ENCODE measurements at places on chromosomes 5 and 9.

DNA sequence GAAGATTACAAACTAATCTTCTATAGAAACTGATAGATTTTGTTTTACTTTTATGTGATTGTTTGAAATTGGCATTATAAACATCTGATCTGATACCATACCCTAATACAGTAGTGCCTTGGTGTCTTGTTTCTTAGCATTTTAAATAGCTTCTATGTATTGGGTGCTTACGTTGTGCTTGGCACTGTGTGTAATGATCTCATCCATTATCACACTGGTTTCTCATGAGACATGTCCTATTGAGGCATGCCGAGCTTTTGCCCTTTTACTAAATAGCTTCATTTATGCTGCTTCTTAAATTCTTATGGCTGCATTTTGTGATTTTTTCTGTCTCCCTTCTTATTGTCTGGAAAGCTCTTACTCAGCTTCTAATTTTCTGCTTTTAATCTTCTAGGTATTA is 48.2 kb upstream of the TLR4 start:
- no peak for DNase-seq

DNA sequence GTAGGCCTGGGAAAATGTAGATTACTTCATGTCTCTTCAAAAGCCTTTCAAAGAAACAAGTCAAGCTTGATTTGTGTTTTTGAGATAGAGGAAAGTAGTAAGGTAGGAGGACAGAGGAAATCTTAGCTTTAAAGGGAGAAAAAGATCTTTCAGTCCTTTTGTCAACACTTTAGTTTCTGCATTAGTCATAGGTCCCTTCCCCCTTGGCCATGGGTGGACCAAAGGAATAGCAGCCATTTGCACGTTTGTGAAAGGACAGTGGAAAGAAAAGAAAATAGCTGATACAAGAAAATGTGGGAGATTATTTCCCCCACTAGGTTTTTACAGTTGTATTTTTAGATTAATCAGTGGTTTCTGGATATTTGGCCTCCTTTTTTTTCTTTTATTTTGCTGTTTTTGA is 121.9 kb upstream of the GRHPR start:
- DNase-seq: no peak

- DNase-seq: no peak
These were observed 436.0 kb downstream of the TMEM38B start for GRCh38 chr9:106130374-106130773.

DNA sequence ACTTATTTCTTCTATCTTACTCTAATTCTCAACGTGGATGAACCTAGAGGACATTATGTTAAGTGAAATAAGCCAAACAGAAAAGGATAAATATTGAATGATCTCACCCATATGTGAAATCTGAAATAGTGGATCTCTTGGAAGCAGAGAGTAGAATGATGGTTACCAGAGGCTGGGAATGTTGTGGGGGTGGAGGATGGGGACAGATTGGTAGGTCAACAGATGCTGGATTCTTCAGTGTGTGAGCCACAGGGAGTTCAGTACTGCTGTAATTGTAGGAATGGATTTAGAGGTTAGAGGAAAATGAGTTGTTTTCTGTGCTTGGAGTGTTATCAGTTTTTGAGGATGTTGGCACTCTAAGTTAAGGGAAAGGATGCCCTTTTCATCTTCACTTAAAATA is 190.6 kb downstream of the FBXL7 start:
- DNase-seq: no peak

GRCh38 chr9:132046456-132046855 is 33.2 kb downstream of the MED27 start:
- no peak for DNase-seq

DNA sequence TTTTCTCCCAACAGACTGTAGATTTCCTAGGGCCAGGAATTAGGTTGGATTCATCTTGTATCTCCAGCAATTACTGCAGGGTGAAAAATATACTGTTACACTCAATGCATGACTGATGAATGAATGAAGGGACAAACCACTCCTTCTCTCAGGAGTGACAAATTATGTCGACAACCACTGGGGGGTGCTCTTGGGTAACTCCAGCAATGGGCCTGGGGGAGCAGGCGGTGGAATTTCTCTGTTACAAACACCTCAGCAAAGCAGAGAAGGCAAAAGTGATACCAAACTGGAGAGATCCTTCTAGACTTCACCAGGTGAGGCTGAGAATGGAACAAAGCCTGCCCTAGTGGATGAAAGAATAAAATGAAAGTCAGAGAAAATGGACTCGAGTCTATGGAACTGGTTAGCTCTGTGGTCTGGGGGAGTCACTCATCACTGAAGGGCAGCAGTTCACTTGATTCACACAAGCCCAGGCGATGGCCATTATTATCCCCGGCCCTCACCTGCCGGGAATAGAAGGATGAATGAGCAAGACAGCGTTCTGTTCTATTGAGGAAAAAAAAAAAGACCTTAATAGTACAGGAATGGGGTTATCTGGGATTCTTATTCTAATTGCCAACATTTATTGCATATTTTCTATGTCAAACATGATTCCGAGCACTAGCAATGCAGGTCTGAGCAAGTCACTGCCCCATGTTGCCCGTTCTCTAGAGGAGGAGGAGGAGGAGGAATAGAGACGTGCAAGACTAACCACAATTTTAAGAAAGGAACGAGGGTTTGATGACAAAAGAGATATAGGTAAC is 341.1 kb downstream of the ASTN2 start:
- no peak for DNase-seq

- DNase-seq: no peak
These were observed 80.4 kb upstream of the ADAMTSL1 start for GRCh38 chr9:18393340-18394130.

DNA sequence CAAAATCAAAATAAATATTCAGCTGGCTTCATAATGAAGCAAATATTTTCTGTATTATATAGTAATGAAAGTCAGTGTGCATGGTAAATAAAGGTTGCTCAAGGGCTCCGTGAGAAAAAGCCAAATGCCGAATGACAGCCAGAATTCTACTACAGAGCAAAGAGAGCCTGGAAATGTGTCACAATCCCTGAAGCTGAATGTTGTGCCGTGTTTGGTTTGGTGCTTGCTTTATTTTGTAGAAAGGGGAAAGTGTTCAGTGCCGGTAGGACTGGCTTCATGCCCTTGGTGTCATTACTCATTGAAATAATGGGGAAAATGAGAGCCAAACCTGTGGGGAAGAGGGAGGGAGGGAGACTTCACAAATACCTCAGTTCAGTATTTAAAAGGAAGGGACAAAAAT is 26.8 kb upstream of the ADAMTSL1 start:
- DNase-seq: no peak

- DNase-seq: no peak
These were observed 135.5 kb downstream of the CEMIP2 start for GRCh38 chr9:71632776-71633175.

DNA sequence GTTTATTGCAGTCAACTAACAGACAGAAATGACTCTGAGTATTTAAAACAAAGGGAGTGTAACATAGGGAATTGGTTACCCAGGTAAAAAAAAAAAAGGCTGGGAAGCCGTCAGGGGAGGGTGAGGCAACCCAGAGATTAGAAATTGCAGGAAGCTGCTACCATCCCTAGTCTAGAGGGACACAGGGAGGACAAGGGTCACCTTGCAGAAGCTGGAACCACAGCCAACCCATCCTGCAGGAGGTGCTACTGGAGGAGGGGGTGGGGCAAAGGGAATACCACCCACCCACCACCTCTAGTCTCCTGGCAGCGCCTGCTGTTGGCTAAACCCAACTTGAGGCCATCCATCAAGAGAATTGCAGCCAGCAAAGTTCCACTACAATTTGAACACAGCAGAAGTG is 6.5 kb downstream of the CAST start:
- no peak for DNase-seq

- DNase-seq: no peak
These were observed 1.0 kb downstream of the RIOK2 start for GRCh38 chr5:97181856-97182545.

- no peak for DNase-seq
These were observed 9.7 kb downstream of the LRRC14B start for GRCh38 chr5:200985-201384.

DNA sequence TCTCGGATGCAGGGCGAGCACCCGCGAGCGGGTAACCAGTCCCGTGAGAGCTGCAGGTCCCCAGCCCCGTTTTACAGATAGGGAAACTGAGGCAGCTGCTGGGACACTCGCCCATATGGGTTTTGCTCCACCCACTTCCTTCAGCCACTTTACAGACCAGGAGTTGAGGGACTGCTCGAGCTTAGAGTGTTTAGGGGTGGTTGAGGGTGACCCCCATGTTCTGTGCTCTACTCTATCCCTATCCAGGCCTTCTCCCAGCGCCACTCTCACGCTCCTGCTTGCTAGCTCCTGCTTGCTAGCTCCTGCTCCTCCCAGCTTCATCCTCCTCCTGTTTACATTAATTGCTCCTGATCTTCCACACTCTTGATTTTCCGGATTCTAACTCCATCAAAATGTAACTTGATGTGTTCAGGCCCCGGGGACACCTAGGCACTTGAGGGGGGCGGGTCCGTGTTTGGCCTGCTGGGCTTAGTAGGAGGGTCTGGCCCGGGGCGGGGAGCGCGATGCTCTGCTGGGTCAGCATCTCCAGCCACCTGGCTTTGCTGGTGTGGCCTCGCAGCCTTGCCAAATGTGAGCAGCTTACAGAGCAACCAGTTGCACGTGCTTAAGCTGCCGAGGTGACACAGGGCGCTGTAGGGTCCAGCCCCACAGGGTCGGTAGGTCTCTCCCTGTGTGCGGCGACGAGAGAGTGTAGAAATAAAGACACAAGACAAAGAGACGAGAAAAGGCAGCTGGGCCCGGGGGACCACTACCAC is 1.5 kb upstream of the PTGES2 start:
- no peak for DNase-seq

GRCh38 chr9:2427120-2427891 is 194.3 kb upstream of the VLDLR start:
- DNase-seq: no peak

DNA sequence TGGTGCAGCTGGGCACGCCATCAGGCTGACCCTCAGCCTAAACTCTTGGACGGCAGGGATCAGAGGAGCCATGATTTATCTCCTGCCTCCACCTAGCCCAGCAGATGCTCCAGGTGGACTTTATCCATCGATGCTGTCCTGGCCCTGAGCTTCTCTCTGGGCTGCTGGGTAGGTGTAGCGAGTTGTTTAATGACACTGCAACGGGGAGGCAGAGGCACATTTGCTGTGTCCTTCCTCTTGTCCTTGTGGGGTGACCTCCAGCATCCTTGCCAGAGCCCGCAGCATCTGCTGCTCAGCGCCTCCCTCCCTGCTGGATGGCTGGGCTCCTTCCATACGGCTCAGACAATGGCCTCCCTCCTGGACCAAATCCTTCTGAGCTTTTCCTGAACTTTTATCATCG is 103.1 kb upstream of the IRX4 start:
- DNase-seq: no peak

DNA sequence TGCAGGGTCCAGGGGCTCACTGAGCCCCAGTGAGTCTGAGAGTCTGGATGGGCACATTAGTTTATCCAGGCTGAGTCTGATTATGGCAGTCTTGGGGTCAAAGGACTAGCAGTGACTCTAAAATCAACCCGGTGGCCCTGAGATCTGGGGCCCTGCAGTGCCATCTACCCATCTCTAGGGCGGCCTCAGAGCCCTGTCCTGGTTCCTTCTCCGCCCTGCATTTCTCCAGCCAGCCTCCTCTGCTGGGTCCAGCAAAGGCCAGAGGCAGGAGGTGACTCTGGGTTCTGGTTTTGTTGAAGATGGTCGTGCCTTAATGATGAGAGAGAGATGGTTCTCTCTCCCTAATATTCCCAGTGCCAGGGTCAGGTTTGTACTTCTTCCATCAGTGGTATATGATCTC is 15.0 kb downstream of the DCANP1 start:
- no peak for DNase-seq

DNA sequence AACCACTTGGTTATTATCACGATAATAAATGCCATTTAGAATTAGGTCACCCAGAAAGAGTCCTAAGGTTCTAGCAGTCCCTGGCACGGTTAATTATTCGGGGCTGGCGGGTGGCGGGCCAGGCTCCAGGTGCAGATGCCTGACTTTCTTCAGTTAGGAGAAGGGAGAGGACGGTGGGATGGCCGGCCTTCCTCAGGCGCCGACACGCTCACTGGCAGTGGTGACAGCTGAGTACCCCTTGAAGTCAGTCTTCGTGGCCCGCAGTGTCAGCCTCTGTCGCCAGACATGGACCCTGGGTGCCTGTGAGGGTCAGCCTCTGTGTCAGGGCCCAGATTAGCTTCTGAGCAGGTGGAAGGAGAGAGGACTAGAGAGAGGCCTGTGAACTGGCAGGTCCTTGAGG is 21.1 kb upstream of the EXOC3 start:
- DNase-seq: no peak

DNA sequence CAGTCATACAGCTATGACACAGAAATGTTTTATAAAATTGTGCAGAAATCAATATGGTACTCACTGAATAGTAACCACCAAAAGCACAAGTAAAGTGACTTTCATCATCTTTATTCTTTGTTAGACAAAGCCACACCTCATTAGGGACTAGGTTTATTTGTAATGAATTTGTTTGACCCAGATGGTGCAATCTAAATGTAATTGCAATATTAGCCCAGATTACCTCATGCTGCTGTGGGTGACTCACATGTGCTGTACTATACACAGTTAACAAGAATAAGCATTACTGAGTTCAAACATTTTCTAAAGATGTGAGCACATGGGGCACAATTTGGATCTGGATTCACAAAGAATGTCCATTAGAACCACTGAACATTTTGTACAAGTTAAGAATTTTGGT is 759.3 kb upstream of the TYRP1 start:
- no peak for DNase-seq

DNA sequence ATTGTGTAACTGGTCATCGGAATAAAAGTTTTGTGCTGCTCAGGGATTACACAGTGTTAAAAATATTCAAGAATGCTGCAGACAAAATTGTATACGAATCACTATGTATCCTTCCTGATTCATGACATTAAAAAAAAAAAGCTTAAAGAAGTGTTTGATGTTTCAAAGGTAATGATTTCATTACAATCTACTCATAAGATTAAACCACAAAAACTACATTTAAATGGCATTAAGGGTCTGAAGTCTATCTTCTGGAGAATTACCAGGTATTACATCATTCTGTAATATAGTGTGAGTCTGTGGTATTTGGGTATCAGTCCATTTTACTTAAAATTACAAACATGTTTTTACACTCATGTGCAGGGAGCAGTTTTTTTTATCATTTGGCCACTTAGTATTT is 324.4 kb downstream of the NDUFS4 start:
- no peak for DNase-seq

DNA sequence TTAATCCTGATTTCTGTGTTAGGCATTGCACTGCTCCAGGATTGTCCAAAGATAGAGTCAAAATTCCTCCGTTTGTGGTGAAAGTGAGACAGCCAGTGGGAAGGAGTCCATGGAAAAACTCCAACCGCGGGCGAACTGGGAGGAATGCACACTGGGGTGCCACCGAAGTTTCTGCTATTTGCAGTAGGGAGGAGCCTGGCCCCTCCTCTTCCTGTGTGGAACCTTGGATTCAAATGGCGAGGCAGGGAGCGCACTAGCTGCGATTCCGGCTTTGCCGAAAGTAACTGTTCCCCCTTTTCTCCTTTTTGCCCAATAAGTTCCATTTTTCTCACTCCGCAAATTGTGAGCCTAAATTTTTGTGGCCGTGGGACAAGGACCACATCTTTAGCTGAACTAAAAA is 9.3 kb downstream of the BAAT start:
- no peak for DNase-seq
